ENCODE measurements at places on chromosomes 5 and 9.

- DNase-seq = no peak
Measured at GRCh38 chr5:105230516-105231157, 1668.0 kb upstream of the NUDT12 start.

DNA sequence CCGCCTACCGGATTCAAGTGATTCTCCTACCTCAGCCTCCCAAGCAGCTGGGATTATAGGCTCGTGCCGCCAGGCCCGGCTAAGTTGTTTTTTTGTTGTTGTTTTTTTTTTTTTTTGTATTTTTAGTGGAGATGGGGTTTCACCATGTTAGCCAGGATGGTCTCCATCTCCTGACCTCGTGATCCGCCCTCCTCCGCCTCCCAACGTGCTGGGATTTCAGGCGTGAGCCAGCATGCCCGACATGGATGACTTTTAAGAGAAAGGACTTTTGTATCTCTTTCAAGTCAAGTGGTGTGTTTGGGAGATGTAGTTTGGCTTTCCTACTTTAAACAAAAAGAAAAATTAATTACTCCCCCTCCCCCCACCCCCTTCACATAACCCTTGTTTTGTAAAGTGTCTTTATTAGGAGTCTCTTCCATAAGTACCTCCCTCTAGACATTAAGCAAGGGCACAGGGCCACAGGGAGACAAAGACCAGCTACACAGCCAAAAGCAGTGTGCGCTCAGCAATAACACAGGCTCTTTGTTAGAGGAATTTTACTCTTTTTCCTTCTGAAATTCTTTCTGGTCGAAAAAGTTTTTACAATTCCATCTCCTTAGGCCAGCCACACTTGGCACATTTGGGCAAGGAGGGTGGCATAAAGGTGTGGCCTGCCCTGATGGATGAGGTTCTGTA, 31.2 kb downstream of the JAKMIP2 start:
- DNase-seq = no peak

GRCh38 chr5:180050121-180050940, 21.2 kb downstream of the RNF130 start:
- no peak for DNase-seq

GRCh38 chr5:145697251-145697990, 137.7 kb downstream of the PRELID2 start:
- DNase-seq = peak; percentile 29

DNA sequence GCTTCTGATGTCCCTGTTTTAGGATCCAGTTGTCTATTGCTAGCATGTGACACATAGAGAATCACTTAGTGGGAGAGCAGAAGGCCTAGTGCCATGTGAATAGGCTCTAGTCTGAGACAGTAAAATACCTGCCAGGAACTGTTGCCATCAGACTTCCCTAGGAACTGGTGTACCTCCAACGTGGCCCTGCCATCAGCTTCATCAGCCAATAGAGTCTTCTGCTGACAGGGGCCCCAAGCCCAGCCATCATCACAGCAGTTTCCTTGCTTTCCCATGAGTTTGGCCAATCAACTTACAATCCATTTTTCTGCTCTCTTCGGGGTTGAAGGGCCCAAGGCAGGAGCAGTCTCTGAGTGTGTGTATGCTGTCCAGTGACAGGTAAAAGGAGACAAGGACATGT, 128.4 kb upstream of the ADRA1B start:
- DNase-seq = no peak

GRCh38 chr5:134563962-134564361, 38.5 kb downstream of the JADE2 start:
- DNase-seq = no peak

DNA sequence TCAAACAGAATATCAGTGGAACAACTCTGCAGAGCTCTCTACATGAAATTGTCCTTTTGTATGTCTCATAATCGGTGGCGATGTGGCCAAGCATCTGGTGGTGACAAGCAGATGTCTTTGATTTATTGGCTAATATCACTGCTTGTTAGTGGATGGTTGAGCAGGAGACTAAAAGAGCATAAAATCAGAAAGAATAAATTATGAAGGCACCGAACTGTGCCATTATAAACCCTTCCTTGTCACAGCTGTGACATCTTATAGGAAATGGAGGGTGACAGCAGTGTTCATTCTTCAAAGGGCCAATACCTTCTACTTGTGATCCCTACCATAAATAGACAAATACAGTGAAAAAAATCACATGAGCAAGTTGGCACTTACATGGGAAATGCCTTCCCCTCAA, 1404.3 kb downstream of the MAT2B start:
- DNase-seq = no peak

DNA sequence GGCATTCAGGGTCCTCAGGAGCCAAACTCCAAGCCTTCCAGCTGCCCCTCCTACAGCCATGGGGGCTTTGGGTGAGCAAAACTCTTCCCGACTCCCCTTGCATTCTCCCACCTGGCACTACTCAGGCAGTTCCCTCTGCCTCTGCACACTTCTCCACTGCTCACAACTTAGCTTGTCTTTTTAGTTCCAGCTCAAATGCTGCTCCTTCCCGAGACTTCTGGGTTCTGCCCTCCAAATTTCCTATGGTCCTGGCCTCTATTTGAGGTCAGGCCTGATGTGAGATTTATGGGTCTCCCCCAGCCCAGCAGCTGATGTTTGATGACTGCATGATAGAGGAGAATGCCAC, 5.7 kb upstream of the SLC25A48 start:
- no peak for DNase-seq

GRCh38 chr5:128084228-128085167, 932 bp downstream of the SLC12A2 start:
- no peak for DNase-seq

Measured in GM12864 (cell line).